ENCODE measurements at places on chromosomes 5 and 9.

GRCh38 chr5:173780235-173781234 is 107.6 kb upstream of the CPEB4 start:
- DNase-seq: no peak

DNA sequence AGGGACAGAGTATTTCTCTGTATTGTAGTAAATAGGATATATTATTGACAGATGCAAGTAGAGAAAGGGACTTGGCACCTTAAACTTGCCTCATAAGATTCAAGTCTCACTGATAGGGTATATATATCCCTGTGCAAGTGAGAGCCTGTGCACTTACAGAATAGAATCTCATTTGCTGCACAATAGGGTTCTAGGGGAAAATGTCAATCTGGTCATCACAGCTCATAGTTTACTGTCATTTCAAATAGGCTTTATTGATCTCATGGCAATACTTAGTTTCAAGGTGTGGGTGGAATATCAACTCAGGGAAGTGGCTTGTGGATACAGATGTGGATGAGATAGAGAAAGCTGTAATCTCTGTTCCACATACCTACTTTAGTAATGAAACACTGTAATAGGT is 42.3 kb downstream of the TGFBR1 start:
- DNase-seq: no peak

GRCh38 chr9:36992501-36993316 is 41.4 kb downstream of the PAX5 start:
- DNase-seq: peak; percentile 12

- DNase-seq: no peak
Observed at GRCh38 chr5:14486996-14487896, 94.3 kb upstream of the OTULINL start.
